Activated naive CD8-positive, alpha-beta T cell treated with anti-CD3 and anti-CD28 coated beads, Interleukin-2, amount 50 U/mL, for 16 hours (primary cell): ENCODE measurements at places on chromosomes 4 and X.

- DNase-seq, result no peak
These were observed 55.1 kb downstream of the RS1 start for GRCh38 chrX:18616688-18617406.

DNA sequence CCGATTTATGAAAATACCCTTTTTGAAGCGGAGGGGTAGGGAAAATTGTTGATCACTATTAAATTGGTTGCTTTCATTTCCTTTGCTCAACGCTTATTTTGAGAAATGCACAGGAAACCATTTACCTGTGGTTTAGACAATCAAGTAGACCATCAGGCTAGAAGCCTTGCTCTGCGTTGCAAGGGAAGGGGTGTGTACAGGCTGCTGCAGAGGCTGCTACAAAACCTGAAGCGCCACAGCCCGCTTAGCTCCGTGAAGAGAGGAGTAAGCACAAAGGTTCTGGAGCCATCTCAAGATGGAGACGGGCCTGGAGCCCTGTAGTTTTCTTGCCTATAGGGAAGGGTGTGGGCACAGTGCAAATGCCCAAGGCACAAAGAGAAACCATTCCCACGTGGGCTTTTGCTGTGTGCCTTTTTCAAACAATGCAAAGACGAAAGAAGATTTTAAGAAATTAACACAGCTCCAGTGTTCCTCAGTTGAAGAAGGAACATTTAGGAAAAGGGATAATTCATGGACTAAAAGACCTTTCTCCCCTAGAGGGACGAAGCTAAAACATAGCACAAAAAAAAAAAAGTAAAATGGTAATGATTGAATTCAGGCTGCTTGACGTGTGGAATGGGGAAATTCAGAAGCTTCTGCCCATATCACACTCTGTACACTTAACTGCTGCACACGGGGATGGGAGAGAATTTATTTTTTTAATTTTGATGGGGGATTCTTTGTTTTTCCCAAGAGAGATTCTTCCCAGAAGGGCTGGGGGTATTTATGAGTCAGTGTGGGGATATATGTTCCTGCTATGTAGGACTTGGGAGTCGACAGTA is 3.5 kb downstream of the TMSB4X start:
- no peak for DNase-seq

DNA sequence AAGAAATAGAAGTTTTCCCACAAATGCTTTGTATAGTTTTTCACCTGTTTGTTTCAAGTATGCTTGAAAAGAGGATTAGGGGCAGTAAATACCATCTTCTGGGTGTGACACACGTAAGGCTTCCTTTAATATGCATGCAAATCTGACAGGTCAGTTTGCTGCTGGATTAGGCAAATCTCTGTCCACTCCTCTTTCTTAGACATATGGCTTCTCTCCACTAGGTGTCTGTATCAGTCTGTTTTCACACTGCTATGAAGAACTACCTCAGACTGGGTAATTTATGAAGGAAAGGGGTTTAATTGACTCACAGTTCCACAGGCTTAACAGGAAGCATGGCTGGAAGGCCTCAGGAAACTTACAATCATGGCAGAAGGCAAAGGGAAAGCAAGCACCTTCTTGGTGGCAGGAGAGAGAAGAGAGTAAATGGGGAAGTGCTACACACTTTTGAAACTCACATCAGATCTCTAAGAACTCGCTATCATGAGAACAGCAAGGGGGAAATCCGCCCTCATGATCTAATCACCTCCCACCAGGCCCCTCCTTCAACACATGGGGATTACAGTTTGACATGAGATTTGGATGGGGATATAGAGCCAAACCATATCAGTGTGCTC is 66.9 kb downstream of the TAB3 start:
- DNase-seq, result no peak

DNA sequence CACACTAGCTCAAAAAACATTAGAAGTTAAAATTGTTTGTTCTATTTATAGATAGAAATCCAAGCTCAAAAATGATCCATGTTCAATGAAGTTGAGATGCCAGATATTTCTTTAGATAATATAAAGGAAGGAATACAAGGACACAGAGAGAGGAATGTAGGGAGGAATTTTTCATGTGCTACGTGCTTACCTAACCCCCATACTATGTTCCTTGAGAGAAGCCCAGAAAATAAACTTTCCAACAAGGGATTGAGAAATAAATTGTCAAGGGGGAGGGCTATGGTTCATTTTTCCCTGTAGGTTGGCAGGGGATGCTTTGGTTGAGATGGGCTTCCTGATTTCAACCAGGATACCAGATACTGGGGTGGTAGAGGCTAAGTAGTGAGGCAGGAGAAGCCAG is 15.6 kb upstream of the ADH5 start:
- no peak for DNase-seq

DNA sequence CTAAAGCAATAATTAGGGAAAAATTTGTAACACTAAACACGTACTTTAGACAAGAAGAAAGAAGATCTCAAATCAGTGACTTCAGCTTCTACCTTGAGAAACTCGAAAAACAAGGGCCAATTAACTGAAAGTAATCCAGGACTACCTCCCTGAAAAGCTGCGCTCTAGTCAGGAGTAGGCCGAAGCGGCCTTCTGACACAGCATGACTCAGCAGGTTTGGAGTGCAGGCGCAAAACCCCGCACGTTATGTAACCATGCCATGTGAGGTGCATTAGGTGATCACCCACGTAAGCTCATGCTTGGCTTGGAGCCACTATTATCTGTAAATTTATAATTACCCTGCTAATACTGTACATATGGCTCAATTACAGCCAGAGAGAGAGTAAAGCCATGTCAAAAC is 52.8 kb upstream of the CCDC149 start:
- no peak for DNase-seq

DNA sequence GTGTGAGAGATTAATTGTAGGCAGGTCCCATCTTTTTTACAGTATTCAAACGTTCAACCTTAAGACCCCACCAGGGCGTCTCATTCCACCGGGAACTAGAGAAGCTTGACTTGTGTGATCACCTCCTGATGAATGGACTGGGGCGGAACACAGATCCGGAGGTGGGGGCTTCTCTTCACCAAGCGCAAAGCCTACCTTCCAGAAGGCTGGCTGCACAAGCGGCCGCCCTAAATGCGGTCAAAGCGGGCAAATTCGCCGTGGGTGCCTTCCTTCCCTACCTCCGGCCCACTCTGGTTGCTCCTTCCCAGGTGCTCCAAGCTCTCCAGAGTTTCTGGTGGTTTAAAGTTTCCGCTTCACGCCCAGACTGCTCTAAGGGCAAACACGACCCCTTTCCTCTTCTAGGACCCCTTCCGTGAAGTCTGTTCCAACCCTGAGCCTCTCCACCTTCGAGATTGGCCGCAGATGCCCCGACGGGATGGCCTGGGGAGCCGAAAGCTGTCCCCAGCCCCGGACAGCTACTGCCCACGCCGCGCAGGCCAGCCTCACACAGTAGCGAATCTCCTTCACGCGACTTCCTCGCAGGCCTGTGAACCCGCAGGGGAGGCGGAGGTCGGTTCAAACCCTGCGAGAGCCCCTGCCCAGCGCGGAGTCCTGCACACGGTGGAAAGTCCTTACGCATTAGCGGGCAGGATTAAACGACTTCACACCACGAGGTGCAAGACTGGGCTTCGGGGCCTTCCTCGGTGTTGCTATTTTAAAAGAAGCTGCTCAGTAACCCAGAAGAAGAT is 1.6 kb upstream of the WWC2 start:
- DNase-seq, result no peak

DNA sequence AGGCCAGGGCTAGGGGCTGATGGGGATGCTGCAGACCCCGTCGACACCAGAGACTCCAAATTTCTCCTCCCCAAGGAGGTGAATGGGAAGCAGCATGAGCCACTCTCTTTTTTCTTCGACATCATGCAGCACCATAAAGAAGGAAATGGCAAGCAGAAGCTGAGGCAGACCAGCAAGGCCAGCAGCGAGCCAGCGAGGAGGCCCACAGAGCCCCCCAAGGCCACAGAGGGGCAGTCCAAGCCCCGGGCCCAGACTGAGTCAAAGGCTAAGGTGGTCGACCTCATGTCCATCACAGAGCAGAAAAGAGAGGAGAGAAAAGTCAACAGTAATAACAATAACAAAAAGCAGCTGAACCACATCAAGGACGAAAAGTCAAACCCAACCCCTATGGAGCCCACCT is 56.1 kb downstream of the TNIP2 start:
- DNase-seq, result no peak

- DNase-seq, result no peak
These were observed 26.1 kb downstream of the NUDT6 start for GRCh38 chr4:122896270-122896669.

- no peak for DNase-seq
These were observed 41.3 kb upstream of the GRPEL1 start for GRCh38 chr4:7109169-7109568.

DNA sequence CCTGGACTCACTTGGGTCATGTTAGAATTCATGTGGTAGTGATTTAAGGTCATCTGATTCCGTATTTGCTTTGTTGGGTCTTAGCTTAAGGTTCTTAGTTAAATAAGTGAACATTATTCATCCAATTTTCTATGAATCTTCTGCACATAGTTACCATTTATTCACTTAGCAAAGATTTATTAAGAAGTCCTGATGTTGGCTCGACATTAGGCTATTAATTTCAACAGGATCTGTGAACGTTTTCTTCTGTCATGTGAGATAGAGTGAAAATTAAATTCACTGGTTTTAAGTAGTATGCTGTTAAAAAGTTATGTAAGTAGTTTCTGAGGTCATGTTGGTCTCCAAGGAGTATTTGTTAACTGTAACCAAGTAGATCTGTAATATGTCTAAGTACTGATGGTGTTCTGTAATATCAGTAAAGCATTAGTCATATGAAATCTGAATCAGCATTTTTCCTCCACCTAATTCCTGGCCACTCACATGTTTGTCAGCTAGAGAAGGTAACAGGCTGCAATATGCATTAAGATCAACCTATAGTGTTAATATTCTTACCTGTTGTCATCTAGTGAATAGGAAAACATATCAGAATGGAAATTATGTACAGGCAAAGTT is 155.6 kb downstream of the PCDH7 start:
- DNase-seq, result no peak

DNA sequence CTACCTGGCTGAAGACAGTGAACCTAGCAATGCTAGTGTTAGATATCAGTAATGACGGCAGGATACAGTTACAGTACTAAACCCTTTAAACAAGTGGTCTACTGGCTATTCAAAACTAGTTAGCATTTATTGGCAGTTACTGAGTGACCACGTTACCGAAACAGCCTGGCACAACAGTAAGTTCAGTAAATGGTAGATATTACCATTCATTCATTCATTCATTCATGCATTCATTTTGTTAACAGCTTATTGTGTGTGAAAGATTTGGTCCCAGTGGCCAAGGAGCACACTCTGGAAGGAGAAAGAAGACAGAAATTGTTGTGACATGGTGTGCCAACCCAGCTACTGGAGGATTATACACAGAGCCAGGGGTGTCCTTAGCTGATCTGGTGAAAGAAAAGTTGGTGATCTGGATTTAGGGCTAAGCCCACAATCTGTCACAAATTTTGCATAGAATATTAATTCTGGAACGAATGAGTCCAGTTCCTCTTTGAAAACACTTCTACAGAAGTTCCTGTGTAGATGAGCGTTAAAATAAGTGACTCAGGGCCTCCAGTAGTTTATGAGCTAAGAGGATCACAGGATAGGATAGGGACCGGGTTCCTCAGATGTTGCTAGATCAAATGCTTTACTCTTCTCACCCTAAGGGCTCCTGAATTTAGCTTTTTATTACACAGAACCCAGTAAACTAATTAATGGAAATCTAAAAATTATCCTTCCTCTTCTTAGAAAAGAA is 179.1 kb downstream of the CBR4 start:
- DNase-seq, result no peak

DNA sequence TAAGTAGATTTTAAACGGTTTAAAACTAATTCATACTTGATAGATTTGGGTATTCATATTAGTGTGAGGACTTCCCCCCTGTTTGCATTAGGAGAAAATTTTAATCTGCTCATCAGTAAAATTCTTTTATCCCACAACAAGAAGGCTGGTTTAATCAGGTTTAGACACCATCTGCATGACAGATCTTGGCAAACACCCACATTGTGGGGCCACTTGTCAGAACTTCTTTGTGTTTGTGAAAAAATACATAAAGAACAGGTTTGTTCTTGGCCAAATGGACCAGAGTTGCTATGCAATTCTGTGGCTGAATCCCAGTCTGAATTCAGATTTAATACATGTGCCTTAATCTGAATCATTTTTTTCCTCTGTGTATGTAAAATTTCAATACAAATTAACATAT is 121.1 kb downstream of the REPS2 start:
- DNase-seq, result no peak

GRCh38 chr4:36285784-36286480 is 4.5 kb downstream of the DTHD1 start:
- DNase-seq, result peak; percentile 11

DNA sequence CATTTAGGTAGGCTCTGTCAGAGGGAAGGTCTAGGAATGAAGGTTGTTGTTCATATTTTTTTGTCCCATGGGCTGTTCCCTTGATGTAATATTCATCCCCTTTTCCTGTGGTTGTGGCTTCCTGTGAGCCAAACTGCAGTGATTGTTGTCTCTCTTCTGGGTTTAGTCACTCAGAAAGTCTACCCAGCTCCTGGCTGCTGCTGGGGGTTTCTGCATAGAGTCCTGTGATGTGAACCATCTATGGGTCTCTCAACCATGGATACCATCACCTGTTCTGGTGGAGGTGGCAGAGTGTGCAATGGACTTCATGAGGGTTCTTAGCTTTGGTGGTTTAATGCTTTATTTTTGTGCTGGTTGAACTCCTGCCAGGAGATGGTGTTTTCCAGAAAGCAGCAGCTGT is 122.8 kb downstream of the ZC4H2 start:
- no peak for DNase-seq

DNA sequence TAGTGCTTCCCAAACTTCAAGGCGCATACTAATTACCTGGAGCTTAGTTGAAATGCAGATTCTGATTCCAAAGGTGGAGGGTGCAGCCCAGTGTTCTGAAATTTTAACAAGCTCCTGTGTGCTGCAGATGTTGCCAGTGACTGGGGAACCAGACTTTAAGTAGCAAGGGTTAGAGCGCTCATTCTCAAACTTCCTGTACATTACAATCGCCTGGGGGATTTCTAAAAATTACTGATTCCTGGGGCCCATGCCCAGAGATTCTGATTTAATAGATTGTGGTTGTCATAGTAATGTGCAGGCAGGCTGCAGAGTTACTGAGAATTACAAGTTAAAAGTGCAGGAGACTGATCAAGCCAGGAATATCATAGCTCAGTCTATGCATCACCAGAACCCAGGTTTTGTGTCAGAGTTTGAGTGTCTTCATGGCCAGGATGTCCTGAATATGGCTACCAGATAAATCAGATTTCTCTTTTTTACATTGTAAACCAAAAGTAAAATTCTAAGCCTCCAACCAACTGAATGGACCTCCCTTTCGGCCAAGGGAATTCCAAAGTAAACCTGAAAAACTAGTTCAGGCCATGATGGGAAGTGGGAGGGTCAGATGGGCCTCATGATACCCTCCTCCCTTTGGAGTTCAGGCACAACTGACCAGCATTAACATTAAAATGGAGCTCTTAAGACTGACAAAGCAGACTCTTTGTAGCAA is 121.6 kb downstream of the ATXN3L start:
- DNase-seq, result no peak

GRCh38 chrX:113743069-113743468 is 840.8 kb upstream of the HTR2C start:
- DNase-seq, result no peak
